ENCODE measurements at places on chromosomes 3 and 15.

- no peak for DNase-seq
Observed at GRCh38 chr3:33629219-33629618, 88.8 kb downstream of the CLASP2 start.

DNA sequence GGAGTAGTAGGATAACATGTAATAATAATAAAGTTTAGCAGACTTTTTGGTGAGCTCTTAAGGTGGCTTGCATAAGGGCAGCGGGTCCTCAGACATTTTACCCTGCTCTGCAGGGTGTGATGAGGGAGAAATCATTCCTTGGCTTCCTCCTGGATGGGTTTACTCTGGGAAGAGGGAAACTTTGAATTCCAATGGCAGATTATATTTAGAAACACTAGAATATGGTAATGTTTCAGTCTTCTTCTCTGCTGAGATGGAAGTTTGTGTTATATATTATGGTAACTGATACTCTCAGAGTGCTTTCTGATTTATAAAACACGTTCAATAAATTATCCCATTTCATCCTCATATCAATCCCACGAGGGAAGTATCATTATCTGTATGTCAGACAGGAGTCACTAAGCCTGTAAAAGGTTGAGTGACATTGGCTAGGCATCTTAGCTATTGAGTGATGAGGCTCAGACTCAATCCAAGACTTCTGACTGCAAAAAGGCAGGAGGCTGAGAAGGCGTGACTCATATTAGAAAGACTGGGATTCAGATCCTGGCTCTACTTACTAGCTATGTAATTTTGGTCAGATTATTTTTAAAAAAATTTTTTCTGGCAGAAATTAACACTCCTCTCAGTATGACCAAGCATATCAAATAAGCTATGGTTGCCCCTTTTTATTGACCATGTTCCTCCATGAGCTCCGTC, 19.3 kb downstream of the PDIA5 start:
- DNase-seq = no peak

- DNase-seq = no peak
Observed at GRCh38 chr15:70528816-70529215, 234.5 kb downstream of the UACA start.

DNA sequence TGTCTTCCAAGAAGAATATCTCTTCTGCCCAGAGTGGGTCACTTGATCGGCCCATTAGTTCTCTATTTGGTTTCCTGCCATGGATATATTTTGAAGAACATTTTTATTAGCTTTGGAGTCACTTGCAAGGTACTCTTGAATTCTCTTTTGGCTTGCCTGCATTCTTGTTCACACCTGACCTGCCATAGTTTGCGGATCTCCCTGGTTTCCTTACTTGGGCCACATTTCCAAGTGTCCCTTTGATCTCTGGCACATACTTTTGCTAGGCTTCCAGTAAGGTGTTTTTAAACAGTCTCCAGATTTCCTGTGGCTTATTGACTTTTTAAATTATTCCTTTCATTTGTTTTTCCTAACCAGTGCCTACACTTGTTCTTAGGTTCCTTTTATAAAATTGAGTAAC, 488.5 kb upstream of the MDFIC2 start:
- DNase-seq = no peak

DNA sequence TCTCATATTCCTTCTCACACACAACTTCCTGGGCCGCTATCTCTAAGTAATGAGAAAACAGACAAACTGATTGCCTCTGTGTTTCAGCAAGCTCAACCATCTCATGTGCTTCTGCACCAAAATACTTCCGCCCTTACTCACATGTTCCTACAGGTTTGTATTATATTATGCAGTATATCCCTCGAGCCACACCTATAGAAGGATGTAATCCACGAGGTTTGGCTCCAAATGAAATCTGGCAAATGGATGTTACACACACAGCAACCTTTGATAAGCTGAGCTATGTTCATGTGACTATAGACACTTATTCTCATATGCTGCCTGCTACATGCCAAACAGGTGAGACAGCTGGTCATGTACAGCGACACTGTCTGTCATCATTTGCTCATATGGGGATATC, 22.6 kb downstream of the CCRL2 start:
- no peak for DNase-seq

- DNase-seq = no peak
Observed at GRCh38 chr15:70358871-70359647, 261.3 kb upstream of the TLE3 start.

GRCh38 chr3:97970956-97971620, 1.1 kb downstream of the RIOX2 start:
- no peak for DNase-seq

DNA sequence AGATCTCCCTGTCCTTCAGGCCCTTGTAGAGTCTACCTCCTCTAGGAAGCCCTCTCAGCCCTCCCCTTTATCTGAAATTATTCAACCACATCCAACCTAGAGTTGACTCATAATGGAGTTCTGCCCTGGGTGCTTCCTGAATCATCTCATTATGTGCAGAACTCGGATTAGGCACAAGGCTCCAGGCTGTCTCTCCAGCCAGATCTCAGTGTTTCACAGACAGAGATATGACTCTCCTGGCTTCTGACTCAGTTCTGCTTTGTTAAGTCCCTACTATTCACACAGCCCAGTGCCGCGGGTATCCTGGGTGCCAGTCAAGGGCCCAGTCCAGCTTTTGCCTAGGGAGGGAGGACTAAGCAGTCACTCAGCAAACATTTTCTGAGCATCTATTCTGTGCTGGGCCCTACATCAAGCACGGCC, 9.3 kb downstream of the STRA6 start:
- DNase-seq = no peak

DNA sequence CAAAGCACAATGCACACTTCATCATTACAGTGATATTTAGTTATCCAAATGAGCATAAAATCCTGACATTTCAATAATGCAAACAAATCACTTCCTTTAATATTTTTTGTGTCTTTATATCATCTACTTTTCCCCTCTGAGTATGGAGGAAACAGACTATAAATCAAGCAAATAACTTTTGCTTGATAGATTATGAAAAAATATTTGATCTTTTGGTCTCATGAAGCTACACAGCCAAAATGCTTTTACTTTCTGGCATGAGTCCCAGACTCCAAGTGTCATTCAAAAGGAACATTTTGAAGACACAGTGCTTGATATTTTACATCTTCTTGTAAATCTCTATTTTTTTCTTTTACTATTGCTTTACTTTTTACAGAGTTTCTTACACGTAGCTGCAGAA, 215.3 kb upstream of the ROBO1 start:
- no peak for DNase-seq

GRCh38 chr3:141218162-141218835, 13.3 kb upstream of the PXYLP1 start:
- no peak for DNase-seq

GRCh38 chr15:73233623-73234022, 135.1 kb downstream of the HCN4 start:
- DNase-seq = no peak

DNA sequence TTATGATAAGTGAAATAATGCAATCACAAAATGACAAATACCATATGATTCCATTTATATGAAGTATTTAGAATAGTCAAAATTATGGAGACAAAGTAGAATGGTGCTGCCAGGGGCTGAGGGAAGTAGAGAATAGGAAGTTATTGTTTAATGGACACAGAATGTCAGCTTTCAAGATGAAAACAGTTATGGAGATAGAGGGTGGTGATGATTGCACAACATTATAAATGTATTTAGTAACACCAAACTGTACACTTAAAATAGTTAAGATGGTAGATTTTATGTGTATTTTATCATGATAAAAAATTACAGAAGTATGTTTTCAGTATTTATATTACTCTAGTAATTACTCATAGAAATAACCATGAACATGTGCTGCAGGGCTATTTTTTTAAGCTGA, 100.8 kb upstream of the AZI2 start:
- no peak for DNase-seq

DNA sequence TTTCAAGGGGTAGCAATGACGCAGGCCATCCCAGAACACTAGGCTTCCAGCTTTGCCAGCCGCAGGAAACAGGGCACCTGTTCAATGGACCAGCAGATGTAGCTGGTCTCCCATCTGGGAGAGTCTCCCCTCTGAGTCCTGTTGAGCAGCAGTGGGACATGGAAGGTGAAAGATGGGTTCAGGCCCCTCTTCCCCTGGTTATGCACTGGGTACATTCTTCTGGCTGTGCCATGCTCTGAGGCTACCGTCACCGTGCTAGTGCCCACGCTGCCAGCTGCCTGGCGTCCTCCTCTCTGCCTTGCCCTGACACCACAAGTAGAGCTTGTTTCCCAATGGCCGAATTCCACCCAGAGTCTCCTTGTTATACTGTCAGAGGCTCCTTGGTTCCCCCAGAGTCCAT, 63.1 kb downstream of the TLE3 start:
- no peak for DNase-seq

DNA sequence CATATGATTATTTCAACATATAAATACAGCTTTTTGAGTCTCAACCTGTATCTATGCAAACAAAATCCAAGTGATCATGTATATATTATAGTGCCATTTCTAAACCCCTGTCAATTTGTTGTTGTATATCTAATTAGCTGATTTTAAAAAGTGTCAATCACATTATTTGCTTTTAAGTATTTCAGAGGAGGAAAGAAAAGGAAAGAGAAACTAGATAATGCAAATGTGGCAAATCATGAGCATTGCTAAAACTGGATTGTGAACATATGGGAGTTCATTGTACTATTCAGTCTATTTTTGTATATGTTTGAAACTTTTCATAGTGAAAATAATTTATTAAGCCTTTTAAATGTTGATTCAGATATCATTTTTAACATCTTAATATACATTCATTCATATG, 190.7 kb downstream of the ZIC4 start:
- no peak for DNase-seq

DNA sequence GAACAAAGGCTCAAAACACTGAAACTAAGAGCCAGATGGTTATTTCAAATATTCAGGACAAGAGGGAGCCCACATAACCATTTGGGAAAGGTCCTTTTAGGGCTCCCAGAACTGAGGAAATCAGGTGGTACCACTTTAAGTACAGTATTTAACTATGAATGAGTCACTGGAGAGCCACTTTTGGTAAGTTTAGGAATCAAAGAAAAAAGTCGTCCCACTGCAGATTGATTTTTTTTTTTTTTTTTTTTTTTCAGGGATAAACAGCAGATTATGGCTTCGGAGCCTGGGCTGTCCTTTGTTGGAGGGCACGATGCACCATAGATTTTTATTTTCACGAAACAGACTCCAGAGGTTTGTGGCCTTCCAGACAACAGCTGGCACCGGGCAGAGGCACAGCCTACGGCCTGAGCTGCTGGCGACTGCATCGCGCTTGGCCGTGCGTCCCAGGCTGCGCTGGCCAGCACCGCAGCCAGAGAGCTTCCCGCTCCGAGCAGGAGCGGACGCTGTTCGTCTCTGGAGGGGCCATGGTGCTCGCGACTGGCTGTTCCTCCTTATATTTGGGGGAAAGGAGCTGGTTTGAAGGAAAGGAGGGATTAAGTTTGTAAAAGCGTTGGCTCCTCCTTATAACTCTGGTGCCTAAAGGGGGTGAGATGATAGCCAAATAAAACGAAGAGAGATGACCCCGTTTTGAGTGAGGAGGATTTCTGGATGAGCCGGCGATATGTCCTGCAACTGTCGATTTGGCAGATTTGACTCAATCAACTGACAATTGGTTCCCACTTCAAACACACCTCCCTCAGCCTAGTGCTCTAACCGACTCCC, 152.9 kb upstream of the GOLIM4 start:
- DNase-seq = no peak

GRCh38 chr3:170914690-170915089, 6.3 kb upstream of the EIF5A2 start:
- DNase-seq = no peak

- no peak for DNase-seq
Observed at GRCh38 chr15:31145271-31145911, 43.9 kb upstream of the TRPM1 start.

DNA sequence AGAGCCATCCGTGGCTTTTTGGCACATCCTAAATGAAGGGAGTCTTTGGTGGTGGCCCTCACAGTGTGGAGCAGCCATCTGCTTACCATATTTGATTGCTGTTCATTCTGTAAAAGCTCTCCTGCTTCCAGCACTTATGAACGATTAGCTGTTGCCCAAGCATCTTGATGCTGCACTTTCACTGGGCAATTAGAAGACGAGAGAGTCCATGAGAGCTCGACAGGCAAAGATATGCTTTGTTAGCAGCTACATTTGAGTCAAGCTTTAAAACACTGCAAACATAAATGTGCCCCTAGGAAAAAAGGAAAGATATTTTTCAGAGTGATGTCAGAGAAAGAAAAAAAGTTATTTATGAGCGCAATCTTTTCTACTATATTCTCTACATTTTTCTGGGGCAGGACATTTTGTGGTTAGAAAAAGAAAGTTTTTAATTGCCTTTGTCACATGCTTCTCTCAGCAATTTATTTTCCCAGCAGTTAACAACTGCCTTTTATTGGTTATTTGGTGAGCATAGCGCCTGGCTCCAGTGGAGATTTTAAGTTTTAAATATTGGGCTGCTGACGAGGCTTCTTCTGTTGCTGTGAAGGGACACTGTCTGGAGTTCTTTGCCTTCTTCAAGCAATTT, 468.4 kb downstream of the C3orf38 start:
- DNase-seq = no peak

- DNase-seq = no peak
Observed at GRCh38 chr15:47742742-47743141, 25.4 kb downstream of the SEMA6D start.

- DNase-seq = no peak
Observed at GRCh38 chr3:138114431-138114918, 933 bp downstream of the DZIP1L start.

DNA sequence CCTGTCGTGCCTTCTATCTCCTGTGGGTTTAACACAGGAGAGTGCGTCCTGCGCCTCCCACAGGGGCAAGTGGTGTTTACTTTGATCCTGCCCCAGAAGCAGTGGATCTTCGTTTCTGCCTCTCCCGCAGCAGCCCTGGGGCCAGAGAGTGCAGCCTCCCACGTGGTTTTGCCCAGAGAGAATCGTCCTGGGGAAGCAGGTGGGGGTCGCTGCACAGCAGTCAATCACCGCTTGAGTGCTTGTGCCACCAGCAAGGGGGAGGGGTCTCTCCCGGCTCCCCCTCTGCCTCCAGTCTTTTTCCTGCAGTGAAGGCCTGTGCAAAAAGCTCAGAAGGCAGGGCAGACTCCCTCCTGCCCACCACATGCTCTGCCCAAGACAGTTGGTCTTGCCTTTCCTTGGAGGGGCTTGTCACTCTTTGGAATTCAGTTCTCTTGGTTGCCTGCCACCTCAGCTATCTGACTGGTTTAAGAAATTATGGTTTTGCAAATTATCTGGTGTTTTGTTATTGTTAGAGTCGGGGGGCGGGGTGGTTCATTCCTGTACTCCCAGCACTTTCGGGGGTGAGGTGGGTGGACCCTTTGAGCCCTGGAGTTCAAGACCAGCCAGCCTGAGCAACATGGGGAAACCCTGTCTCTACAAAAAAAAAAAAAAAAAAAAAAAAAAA, 26.9 kb downstream of the STOML1 start:
- no peak for DNase-seq

DNA sequence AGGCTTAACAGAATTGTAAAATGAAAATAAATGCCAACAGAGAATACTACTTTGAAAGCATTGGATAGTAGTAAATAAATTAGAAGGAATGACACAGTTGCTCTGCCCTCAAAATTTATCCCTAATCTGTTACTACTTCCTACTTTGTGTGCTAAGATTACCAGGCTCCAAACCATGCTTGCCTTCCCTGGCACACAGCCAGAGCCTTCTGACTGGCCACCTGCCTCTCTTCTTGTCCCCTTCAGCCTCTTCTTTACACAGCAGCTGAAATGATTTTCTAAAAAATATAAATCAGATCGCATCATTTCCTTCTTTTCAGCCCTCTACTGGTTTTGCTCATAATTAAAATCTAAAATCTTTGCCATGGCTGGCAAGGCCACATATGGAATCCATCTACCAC, 334.1 kb downstream of the FHIT start:
- no peak for DNase-seq

GRCh38 chr15:81336568-81336967, 12.6 kb upstream of the STARD5 start:
- DNase-seq = no peak

GRCh38 chr3:62361261-62361660, 12.1 kb downstream of the FEZF2 start:
- DNase-seq = no peak

Data from amygdala (tissue), 56 donors.